ENCODE measurements at places on chromosomes 1 and 21.

DNA sequence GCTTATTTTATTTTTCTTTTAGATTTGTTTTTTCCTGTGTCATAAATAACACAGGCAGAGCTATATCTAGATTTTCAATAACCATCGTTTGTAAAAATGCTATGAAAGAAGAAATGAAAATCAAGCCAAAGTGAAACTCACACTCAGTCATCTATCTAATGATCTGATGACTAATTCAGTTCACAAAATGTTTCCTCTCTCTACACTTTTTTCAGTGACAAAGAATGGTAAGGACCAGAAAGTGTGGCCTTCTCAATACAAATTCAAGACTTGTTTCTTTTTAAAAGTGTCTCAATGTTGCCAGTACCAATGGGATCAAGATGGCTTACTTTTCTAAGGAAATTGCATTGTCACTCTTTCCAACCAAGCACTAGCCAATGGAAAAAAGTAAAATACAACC lies 282.8 kb upstream of the PKN2 start:
- no peak for DNase-seq

DNA sequence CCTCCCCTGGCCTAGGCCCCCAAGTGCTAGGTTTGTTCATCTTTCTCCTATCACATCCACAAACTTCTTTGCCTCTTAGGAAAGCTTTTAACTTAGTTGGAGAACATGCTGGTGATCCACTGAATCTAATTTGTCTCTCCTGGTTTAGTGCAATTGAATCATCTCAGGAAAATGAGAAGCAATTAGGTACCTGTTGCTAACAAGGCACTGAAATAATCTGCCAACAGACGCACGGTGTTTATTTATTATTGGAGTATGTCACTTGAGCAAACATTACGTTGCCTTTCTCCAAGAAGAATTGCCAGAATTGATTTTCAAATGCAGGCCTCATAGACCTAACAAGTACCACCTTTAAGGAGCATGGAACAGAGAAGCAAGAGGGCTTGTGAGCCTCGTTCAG lies 309.4 kb downstream of the NFIA start:
- DNase-seq, result no peak

DNA sequence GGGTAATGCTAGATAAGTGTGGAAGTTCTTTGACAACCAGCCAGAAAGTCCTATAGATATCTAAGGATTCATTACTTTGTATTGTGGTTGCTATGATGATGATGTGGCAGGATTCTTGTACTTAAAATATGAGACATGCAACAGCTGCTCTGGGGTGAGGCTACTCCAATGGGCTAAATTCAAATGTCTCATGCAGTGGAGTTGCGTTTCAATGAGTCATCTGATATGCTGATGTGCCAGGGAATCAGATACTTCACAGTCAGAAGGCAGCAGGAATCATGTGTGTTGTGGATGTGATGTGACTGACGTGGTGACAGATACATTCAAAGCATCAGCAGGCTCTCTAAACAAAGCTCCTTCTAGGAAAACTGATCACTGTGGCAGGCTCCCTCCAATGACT lies 66.5 kb downstream of the TSEN15 start:
- peak; percentile 89 for DNase-seq

DNA sequence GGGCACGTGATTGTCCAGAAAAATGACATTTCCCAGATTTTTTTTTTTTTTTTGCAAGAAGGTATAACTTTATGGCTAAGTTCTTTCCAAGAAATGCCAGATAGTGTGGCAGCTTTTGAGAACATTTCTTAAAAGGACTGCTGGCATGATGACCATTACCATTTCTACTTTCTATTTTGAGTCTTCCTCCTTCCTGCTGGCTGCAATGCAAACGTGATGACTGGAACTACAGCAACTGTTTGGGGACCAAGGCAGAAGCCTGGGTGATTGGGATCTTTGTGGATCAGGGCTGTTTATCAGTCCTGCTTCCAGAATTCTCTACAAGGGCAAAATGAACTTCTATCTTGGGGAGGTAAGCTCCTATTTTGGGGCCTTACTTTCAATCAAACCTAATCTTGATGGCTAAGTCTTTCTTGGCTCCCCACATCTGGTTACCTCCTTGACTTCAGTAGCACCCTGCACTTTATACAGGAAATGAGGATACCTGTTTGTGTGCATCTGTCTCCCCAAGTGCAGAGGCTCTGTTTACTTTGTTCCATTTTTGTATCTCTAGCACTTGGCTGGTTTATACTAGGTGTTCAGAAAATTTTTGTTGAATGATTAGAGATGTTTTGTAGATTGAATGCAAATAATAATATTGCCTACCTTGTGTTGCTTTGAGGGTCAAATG lies 3.7 kb upstream of the DDX20 start:
- no peak for DNase-seq

GRCh38 chr1:152926091-152926490 lies 17.7 kb downstream of the IVL start:
- peak; percentile 22 for DNase-seq

GRCh38 chr1:9421533-9421873 lies 117.8 kb upstream of the SLC25A33 start:
- no peak for DNase-seq

GRCh38 chr21:37259426-37259825 lies 7.7 kb downstream of the VPS26C start:
- DNase-seq, result no peak

DNA sequence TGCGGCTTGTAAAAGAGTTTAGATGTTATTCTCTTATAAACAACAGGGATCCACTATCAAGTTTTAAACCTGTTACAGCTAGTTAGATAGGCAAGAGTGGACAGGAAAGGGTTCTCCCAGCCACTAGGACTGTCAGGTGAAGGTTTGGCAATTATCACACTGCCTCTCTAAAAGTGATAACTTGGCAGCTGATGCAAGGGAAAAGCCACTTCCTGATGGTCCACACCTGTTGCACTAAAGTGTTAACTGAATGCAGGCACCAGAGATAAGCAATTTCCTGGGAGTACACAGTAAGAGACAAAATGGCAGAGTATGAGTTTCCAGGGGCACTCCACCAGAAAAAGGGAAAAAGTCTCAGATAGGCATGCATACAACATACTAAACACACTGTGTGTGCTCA lies 99.4 kb downstream of the VAV3 start:
- DNase-seq, result no peak

GRCh38 chr1:71028981-71029380 lies 18.6 kb downstream of the PTGER3 start:
- no peak for DNase-seq

DNA sequence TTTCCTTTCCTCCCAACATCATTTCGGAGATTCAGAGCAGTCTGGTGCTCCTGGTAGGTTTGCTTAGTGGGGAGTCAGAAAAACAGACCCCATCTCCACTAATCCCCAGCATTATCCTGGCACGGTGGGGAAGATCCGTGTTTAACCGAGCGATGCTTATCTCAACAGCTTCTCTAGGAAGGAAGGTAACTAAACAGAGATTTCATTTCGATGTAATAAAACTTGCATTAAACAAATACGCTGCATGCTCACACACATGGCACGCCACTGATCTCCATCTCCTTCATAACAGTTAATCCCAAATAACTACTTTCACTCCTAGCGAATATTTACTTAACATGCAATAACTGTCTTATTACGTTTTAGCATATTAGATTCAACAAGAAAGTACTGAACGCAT lies 144.6 kb upstream of the CD34 start:
- DNase-seq, result no peak

DNA sequence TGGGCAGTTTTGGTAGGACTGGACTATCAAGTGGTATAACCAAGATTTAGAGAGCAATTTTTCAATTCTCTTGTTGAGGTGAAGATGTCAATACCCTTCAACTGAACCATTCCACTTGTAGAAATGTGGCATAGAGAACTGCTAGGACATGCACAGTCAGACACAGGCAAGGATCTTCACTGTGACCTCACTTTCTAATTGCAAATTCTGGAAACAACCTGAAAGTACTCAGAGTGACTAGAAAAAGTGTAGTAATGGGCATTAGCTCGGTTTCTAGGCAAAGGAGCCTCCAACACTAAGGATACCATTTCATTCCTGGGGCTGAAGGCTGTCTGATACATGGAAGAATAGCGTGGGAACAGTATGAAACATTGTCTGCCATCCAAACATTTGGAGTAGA lies 433.0 kb upstream of the RUNX1 start:
- DNase-seq, result no peak

GRCh38 chr1:188432427-188432826 lies 1603.7 kb downstream of the PLA2G4A start:
- DNase-seq, result no peak

DNA sequence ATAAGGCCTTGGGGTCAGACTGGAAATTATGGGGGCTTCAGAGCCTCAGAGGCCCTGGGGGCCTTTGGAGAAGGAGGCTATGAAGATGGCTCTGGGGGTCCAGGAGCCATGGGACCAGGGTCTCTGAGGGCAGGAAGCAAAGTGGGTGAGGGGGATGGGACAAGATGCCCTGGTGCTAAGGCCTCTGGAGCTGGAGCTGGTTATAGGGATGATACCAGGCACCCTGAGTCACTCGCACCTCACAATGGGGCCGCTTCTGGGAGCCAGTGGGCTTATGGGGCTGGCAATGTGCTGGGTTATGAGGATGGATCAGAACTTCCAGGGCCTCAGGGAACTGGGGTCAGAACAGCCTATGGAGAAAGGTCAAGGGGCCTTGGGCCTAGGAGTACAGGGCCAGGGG lies 17.6 kb downstream of the IGFN1 start:
- DNase-seq, result no peak

DNA sequence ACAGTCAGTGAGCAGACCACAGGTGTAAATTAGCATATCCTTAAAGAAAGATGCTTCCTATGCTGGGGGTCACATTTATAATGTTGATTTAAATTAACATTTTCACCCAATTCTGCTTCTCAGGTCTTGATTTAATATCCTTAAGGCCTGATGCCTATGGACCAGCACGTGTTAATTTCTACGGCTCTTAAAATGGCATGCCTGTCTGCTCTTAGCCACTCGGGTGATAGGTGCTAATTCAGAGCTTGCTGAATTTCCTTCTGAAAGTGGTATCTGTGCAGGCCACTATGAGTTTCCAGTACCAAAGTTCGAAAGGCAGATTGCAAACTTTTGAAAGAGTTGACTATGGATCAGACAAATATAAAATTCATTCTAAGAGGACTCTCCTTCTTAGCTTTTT lies 487.4 kb upstream of the ADGRL2 start:
- no peak for DNase-seq

- no peak for DNase-seq
Measured at GRCh38 chr1:50522691-50523342, 99.6 kb upstream of the DMRTA2 start.

DNA sequence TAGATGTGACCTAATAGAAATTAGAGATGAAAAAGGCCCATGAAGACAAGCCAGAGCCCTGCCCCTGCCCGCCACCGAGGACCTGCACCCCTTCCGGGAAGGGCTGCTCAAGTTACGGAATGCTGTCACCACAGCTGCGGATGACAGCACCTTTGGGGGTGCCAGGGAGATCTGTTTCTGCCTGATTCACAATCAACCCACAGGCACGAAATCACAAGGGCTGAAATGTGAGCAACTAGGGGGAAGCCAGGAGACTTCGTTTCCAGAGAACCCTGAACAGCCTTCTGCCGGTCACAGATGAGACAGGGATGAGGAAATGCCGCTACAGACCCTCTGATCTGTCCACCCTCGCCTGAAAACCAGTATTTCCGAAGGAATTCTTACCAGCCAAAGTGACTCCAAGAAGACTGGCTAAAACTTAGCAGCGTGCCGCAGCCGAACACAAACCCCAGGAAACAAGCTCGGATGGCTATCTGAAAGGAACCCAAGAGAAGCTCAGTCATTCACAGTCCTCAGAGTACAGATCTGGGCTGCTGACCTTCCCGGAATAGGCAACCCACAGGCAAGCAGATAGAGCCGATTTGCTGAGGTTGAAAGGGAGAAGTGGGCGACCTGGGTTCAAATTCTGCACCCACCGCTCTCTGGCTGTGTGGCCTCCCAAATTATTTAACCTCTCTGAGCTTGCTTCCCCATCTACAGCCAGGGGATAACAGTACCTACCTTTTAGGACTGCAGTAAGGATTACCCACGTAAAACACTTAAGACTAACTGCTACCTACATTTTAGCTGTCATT lies 1.1 kb downstream of the ICMT start:
- no peak for DNase-seq

GRCh38 chr1:212699104-212699624 lies 476 bp downstream of the BATF3 start:
- peak; percentile 70 for DNase-seq

DNA sequence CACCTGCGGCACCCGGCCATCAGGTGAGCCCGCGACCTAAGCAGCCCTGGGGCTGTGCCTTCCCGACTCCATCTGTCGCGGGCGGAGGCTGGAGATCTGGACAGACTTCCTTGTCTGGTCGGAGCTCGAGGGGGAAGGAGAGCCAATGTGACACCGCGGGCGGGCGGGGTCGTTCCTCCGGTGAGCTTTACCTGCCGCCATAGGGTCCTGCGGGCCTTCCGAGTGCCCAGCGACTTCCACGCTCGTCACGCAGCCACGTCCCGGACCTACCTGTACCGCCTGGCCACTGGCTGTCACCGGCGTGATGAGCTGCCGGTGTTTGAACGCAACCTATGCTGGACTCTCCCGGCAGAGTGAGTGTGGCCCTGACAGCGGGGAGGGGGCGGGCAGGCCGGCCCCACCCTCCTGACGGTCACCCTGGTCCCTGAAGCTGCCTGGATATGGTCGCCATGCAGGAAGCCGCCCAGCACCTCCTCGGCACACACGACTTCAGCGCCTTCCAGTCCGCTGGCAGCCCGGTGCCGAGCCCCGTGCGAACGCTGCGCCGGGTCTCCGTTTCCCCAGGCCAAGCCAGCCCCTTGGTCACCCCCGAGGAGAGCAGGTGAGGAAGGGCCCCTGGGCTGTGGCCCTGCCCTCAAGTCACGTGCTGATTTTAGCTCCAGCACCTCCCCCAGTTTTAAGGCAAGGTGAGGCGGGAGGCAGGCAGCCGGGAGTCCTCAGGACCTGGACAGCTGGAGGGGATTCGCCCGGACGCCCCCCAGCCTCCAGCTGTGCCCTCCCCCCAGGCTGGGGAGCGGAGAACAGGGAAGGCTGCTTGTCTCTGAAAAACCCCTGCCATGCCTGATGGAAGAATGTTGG lies 1.1 kb downstream of the PUSL1 start:
- no peak for DNase-seq

DNA sequence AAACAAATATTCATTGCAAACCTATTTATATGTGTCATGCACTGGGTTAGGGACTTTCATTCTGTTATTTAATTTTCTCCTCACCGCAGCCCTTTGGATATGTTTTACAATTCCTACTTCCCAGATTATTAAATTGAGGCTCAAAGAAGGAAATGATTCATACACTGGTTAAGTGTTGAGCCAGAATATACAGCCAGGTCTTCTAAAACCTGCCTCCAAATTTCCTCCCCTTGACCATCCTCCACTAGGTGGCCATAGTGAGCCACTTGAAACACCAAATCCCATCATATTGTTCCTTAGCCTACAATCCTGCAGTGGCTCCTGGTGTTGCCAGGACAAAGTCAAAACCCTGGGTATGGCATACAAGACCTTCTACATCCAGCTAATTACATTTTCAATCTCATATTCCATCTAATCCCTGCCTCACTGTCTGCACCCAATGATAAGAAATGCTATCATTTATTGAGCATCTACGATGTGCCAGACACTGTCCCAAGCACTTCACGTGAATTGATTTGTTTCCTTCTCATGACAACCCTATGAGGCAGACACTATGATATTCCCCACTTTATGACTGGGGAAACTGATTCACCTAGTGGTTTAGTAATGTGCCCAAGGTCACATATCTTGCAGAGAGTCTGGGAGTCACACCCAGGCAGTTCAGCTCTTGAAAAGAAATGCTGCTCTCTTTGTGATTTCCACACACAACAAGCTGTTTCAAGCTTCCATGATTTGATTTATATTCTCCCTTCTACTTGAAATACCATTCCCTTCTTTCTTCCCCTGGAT lies 23.6 kb upstream of the KIRREL1 start:
- DNase-seq, result peak; percentile 69

- peak; percentile 65 for DNase-seq
Measured at GRCh38 chr1:11749203-11749689, 12.7 kb upstream of the C1orf167 start.
